ENCODE measurements at places on chromosomes 6 and 20. TPM values are rescaled to one million over a fixed set of nuclear protein-coding genes. Genes with fewer than 3 reads are reported as not detected.

The IMPG1 gene
- polyA plus RNA-seq, result not detected

The SCAND1 gene
- 133 TPM for polyA plus RNA-seq

The SLC16A10 gene
- polyA plus RNA-seq, result not detected

The RFX6 gene
- polyA plus RNA-seq, result not detected

The TRERF1 gene
- 2.8 TPM for polyA plus RNA-seq

The TUBB1 gene
- polyA plus RNA-seq, result 0.09 TPM

The SLC32A1 gene
- not detected for polyA plus RNA-seq
